Stimulated activated naive B cell treated with anti-CD40 and anti-IgM and Interleukin-4, amounts not matched to agents 10 μg/mL and 1 μg/mL and 100 μg/mL, for 72 hours (primary cell): ENCODE measurements at places on chromosomes 4 and X.

- no peak overlapping the region for H3K27ac ChIP-seq
- no peak for DNase-seq
- no peak overlapping the region for H3K4me3 ChIP-seq
- no peaks in the 10 kb centered on the region for H3K4me1 ChIP-seq
- H3K36me3 ChIP-seq: no peaks in the 10 kb centered on the region
Measured at GRCh38 chrX:57329008-57329407, 42.5 kb downstream of the FAAH2 start.

GRCh38 chrX:43373032-43373431, 283.1 kb upstream of the MAOA start:
- no peaks in the 10 kb centered on the region for H3K36me3 ChIP-seq
- no peaks in the 10 kb centered on the region for H3K4me1 ChIP-seq
- H3K27ac ChIP-seq: no peak overlapping the region
- H3K4me3 ChIP-seq: no peak overlapping the region

DNA sequence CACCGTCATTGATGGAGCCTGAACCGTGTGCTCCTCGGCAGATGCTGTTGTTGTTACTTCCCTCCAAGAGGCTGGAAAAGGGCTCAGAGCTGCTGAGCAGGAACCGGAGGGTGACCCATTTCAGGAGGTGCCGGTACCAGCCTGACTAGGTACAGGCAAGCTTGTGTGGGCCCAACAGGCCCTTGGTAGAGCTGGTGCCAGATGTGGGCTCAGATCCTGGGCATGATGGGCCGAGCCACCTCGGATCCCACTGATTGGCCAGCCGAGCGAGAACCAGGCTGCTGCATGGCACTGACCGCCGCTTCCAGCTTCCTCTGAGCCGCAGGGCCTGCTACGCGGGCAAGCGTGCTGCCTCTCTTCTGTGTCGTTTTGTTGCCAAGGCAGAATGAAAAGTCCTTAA, 33.7 kb downstream of the NOP14 start:
- peak overlapping the region; percentile 20 for H3K27ac ChIP-seq
- peaks cover 34% of the 10 kb centered on the region for H3K4me1 ChIP-seq
- H3K36me3 ChIP-seq: peaks cover 64% of the 10 kb centered on the region
- H3K4me3 ChIP-seq: no peak overlapping the region
- DNase-seq: no peak

- no peak overlapping the region for H3K27ac ChIP-seq
- H3K36me3 ChIP-seq: no peaks in the 10 kb centered on the region
- no peaks in the 10 kb centered on the region for H3K27me3 ChIP-seq
Measured at GRCh38 chr4:158192439-158193158, 17.7 kb upstream of the TMEM144 start.

GRCh38 chr4:168893807-168894206, 116.2 kb downstream of the CBR4 start:
- no peak for DNase-seq
- H3K27me3 ChIP-seq: no peaks in the 10 kb centered on the region
- no peak overlapping the region for H3K27ac ChIP-seq
- H3K4me3 ChIP-seq: no peak overlapping the region

GRCh38 chrX:16573781-16574180, 76.2 kb upstream of the S100G start:
- no peak for DNase-seq
- H3K27me3 ChIP-seq: peaks cover 3% of the 10 kb centered on the region
- no peak overlapping the region for H3K27ac ChIP-seq
- no peaks in the 10 kb centered on the region for H3K36me3 ChIP-seq

DNA sequence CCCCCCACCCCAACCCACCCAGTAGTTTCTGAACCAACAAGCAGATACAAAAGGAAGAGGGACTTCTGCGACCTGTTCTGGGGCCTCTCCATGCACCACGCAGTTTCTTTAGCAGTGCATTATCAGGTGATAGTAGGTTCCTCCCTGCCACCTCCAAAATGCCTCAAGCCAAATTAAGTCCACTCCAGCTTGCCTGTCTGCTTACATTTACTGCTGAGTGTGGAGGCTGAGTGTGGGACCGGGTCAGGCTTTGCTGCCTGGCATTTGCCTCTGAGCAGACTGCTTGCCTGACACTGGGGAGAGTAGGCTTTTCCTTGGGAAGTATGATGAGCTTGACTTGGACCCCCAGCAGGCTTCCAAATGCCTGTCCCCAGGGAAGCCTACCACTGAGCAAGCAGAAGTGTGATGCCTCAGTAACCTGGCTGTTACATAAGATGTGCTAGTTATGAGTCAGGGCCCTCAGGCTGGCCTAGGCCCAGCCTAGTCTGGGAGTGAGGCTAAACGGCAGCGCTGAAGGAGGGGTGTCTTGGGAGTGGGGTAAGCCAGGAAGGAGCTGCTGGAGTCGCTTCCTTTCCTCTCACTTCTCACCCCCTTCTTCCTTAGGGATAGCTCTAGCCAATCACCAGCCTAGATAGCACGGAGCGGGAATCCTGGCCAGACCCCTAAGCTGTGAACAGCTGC, 9.0 kb downstream of the TSC22D3 start:
- H3K4me3 ChIP-seq: no peak overlapping the region
- no peak overlapping the region for H3K27ac ChIP-seq
- H3K27me3 ChIP-seq: peaks cover 8% of the 10 kb centered on the region
- DNase-seq: no peak
- no peaks in the 10 kb centered on the region for H3K36me3 ChIP-seq

DNA sequence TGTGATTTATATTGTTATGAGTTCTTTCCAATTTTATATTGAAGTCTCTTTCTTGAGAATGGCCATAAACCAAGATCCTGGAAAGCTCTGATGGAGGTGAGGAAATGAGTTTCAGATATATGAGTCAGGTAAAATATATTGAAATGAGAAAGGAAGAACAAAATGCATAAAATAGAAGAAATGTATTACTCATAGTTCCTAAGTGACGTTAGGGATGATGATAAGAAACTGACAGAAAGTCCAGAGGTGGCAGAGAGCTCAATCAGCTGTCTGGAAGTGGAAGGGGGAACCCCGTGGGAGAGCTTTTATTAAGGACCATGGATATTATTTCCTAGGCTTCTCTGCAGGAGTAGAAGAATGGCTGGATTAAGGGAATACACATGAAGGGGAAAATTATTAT, 24.6 kb downstream of the UGT2B7 start:
- no peak overlapping the region for H3K4me3 ChIP-seq
- DNase-seq: no peak
- no peak overlapping the region for H3K27ac ChIP-seq
- no peaks in the 10 kb centered on the region for H3K4me1 ChIP-seq

DNA sequence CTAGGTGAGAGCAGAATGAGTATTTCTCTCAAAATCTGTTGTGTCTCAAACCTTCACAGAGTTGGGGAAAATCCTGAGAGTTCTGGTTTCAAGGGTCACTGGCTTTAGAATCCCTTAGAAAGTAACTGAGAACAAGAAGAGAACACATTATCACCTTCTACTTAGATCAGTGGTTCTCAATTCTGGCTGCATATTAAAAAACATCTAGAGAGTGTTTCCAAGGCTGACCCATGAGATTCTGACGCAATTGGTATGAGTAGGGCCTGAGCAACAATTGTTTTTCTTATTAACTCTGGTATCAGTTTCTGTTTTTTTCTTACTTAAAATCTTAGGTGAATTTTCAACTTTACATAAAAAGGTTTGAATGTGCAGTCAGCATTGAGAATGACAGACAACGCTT, 212.8 kb downstream of the HS6ST2 start:
- H3K36me3 ChIP-seq: no peaks in the 10 kb centered on the region
- no peak overlapping the region for H3K4me3 ChIP-seq
- no peaks in the 10 kb centered on the region for H3K4me1 ChIP-seq
- DNase-seq: no peak
- no peak overlapping the region for H3K27ac ChIP-seq
- H3K27me3 ChIP-seq: peaks cover 15% of the 10 kb centered on the region

- H3K36me3 ChIP-seq: no peaks in the 10 kb centered on the region
- no peak overlapping the region for H3K4me3 ChIP-seq
- DNase-seq: no peak
- H3K4me1 ChIP-seq: no peaks in the 10 kb centered on the region
- H3K27me3 ChIP-seq: no peaks in the 10 kb centered on the region
Measured at GRCh38 chr4:94127707-94128328, 79.8 kb upstream of the SMARCAD1 start.

DNA sequence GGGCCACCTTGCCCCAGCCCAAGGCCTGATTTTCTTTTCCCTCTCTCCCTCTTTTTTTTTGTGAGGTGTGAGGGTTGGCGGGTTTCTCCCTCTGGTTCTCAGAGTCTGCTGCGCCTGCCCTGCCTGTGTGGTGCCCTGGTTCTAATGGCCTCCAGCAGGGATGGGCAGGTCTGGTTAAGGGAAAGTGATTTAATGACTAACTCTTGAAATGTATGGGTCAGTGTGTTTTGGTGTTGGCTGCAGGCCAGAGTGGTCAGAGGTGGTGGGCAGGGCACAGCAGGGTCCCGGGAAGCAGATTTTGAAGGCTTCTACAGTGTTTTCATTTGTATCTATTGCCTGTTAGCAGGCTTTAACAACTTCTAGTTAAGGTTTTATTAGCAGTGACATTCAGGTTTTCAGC, 39.0 kb downstream of the JADE1 start:
- H3K27me3 ChIP-seq: no peaks in the 10 kb centered on the region
- peak overlapping the region; percentile 1 for H3K27ac ChIP-seq
- no peak overlapping the region for H3K4me3 ChIP-seq
- no peak for DNase-seq

DNA sequence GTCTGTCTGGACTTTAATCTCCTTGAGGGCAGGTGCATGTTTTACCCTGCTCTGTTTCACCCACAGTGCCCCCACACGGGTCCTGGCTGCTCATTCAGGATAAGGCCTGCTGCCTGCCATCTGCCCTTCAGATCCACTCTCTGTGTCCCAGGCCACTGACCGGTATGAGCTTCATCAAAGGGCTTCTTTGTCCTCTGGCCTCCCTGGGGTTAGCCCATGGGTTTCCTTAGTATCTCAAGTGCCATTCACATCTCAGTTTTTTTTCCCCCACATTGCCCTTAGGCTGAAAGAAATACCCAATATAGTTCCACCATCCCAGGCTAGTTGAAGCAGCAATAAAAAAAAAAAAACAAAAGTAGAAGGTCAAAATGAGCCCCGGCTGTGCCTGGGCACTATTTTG, 9.3 kb downstream of the CD99L2 start:
- H3K27me3 ChIP-seq: no peaks in the 10 kb centered on the region
- no peak overlapping the region for H3K4me3 ChIP-seq
- H3K27ac ChIP-seq: no peak overlapping the region
- no peaks in the 10 kb centered on the region for H3K36me3 ChIP-seq

- H3K27me3 ChIP-seq: no peaks in the 10 kb centered on the region
- H3K4me3 ChIP-seq: no peak overlapping the region
- no peaks in the 10 kb centered on the region for H3K36me3 ChIP-seq
- no peak overlapping the region for H3K27ac ChIP-seq
- no peak for DNase-seq
Measured at GRCh38 chrX:150329282-150329681, 33.8 kb upstream of the MAMLD1 start.

GRCh38 chr4:175246941-175247340, 328.8 kb downstream of the ADAM29 start:
- no peak overlapping the region for H3K27ac ChIP-seq
- H3K4me1 ChIP-seq: no peaks in the 10 kb centered on the region
- no peak for DNase-seq
- H3K36me3 ChIP-seq: no peaks in the 10 kb centered on the region
- H3K27me3 ChIP-seq: no peaks in the 10 kb centered on the region

DNA sequence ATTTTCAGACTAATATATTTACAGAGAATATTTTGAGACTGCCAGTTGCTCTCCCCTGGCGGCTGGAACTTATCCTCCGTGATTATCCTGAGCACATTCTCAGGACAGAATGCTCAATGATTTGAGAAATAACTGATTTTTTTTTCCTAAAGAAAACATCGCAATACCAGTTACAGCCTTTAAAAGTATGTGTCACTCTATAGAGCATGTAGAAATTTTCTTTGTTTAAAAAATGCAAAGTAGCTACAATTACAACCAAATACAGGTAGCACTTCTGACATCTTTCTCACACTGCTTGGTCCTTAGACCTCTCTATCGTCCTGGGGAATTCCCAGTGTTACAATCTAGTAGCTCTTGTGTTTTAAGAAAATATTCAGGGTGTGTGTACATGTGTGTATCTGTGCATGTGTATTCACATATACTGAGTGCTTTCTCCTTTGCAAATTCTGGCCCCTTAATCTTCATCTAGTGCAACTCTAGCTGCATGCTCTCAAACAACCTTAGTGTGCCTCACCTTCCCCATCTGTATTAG, 13.8 kb downstream of the APBB2 start:
- no peaks in the 10 kb centered on the region for H3K36me3 ChIP-seq
- no peak overlapping the region for H3K27ac ChIP-seq
- H3K27me3 ChIP-seq: peaks cover 18% of the 10 kb centered on the region
- no peak for DNase-seq
- H3K4me1 ChIP-seq: no peaks in the 10 kb centered on the region

- H3K36me3 ChIP-seq: no peaks in the 10 kb centered on the region
- H3K27me3 ChIP-seq: no peaks in the 10 kb centered on the region
Measured at GRCh38 chrX:134162032-134162431, 75.0 kb upstream of the CCDC160 start.

- H3K36me3 ChIP-seq: peaks cover 2% of the 10 kb centered on the region
- H3K27me3 ChIP-seq: no peaks in the 10 kb centered on the region
- H3K4me1 ChIP-seq: peaks cover 6% of the 10 kb centered on the region
- H3K27ac ChIP-seq: peak overlapping the region; percentile 94
- peak; percentile 22 for DNase-seq
Measured at GRCh38 chrX:103254171-103254824, 657 bp downstream of the TCEAL8 start.

- no peak for DNase-seq
- no peaks in the 10 kb centered on the region for H3K36me3 ChIP-seq
- H3K4me1 ChIP-seq: no peaks in the 10 kb centered on the region
- H3K27me3 ChIP-seq: no peaks in the 10 kb centered on the region
- no peak overlapping the region for H3K27ac ChIP-seq
- H3K4me3 ChIP-seq: no peak overlapping the region
Measured at GRCh38 chrX:143571521-143571920, 54.2 kb upstream of the SPANXN3 start.

DNA sequence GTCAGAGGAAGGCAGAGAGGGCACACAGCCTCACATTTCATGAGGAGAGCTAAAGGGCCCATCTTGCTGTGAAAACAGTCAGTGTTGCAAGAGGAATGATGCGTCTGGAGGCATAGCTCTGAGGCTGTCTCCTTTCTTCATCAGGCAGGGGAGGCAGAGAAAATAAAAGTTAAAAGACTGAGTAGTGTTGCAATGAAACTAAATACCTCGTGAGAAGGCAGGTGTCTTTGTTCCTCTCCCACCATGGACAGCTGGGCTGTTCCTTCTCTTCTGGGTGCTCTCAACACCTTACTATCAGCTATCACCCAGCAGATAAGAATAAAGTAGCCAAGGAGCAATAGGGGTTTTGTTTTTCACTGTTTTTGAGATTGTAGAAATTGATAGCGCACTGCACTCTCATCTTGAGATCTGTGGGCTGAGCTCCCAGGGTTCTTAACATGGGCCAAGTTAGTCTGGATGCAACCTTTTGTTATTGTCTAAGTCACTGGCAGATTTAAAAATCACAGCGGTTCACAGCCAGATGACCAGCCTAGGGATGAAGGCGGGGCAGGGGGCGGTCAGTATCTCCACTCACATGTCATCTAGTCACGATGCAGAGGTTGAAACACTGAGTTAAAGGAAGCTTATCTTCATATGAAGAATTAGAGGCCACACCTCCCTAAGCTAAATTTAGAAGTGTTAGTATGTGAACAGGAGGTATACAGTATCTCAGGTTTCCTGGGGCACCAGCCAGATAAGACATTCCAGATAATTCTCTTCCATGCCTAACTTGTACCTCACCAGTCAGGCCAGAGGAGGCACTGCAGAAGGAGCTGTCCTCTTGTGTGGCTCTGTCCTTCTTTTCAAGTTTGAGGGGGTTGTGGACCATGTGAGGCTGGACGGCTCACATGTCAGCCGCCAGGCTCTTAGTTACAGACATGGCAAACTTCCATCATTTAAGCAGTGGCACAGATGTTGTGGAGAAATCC, 36.9 kb downstream of the PARM1 start:
- no peak overlapping the region for H3K4me3 ChIP-seq
- peaks cover 32% of the 10 kb centered on the region for H3K36me3 ChIP-seq
- H3K27me3 ChIP-seq: no peaks in the 10 kb centered on the region
- no peak overlapping the region for H3K27ac ChIP-seq
- peaks cover 20% of the 10 kb centered on the region for H3K4me1 ChIP-seq
- DNase-seq: no peak
